Stimulated activated CD4-positive, alpha-beta T cell treated with anti-CD3 and anti-CD28 coated beads, Interleukin-1b, Interleukin-23, amount 100 ng/mL, for 48 hours (primary cell): ENCODE measurements at places on chromosomes 2 and 18.

DNA sequence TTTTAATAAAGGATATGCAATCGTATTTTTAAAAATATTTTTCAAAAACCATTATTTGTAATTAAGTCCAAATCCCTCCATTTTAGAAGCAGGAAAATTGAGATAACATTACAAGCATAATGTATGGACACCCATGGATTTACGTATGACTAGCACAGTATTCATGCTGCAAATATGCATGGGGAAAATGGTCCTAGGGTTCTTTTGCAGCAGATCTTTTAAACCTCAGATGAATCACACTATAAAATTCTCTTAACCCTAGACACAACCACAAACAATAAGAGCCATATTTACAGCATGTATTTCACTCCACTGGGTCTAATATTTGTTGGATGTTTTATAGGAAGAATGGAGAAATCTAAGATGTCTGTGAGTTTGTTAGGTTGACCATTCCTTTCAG is 453.4 kb downstream of the TGIF1 start:
- no peak for DNase-seq

DNA sequence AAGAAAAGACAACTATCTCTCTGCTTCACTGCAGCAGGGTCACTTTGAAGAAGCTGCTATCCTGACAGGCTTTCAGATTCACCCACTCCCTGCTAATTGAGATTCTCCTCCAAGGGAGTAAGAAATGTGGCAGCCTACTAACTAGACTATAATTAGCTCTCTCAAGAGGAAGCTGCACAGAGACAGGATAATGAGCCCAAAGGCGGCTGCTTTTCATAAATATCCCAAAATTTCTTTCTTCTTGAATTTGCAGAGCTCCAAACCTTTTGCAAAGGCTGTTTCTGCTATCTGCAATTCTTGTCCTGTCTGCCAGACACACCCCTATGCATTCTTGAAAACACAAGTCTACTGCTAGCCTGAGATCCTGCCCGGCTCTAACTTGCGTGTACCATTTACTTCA is 54.0 kb upstream of the RNU4ATAC start:
- DNase-seq, result no peak

- DNase-seq, result no peak
These were observed 81.2 kb downstream of the UGGT1 start for GRCh38 chr2:128172191-128172590.

- no peak for DNase-seq
These were observed 17.0 kb upstream of the PTMA start for GRCh38 chr2:231691251-231691772.

- no peak for DNase-seq
These were observed 105.6 kb downstream of the XRCC5 start for GRCh38 chr2:216214768-216215167.

DNA sequence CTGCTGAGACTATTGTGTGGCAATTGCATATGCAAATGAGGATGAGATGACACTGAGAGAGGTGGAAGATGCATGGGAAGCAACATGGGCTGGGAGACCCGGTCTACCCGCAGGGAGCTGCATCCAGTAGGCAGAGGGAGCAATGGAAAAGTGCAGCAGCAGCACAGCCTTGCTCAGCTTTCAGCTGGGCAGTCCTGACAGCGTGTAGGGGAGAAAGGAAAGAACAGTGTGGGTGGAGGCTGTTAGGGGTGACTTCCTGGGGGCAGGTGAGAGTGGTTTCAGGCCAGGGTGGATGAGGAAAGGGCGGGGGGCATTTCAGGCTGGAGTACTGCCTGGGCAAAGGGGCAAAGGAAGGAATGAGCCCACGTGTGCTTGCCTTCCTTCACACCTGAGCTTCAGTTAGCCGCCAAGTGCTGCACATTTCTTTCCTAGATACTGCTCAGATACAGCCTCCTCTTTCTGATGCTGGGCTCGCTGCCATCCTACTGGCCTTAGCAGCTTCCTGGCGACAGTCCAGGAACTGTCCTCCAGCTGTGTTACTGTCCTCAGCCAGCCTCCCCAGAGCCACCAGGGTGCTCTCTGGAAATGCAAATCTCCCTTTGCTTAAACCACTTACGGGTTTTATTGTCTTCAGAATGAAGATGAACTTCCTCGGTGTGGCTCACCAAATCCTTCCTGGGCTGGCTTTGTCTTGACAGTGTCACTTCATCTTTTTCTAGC is 276.3 kb downstream of the TSN start:
- no peak for DNase-seq

- DNase-seq, result no peak
These were observed 113.9 kb downstream of the THNSL2 start for GRCh38 chr2:88283886-88284592.

GRCh38 chr18:13004396-13004795 is 13.2 kb downstream of the CEP192 start:
- no peak for DNase-seq

- DNase-seq, result no peak
These were observed 24.7 kb downstream of the IL1B start for GRCh38 chr2:112811841-112812306.

- DNase-seq, result no peak
These were observed 386.5 kb upstream of the SLC39A10 start for GRCh38 chr2:195270466-195271039.
